MCF 10A (cell line): ENCODE measurements at places on chromosomes 3 and 15. TPM values are rescaled to one million over a fixed set of nuclear protein-coding genes. Genes with fewer than 3 reads are reported as not detected.

- DNase-seq = peak; percentile 93
Measured at GRCh38 chr3:188780193-188781147, 391.3 kb upstream of the TPRG1 start.

DNA sequence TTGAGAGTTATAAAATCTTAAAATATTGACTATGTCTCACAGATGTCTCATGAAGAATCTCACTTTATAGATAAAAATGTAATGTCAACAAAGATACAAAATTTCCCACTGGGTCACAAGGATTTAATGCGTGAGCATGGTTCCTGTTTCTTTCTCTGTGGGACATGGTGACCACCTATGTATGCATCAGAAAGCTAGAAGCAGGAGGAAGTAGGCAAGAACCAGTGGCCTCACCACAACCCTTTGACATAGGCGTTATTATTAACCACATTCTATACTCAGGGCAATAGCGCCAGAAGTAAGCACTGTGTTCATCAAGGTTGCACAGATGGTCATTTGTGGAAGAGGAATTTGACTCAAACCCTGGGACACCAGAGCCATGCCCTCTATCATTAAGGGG is 11.7 kb upstream of the ADAMTS17 start:
- no peak for DNase-seq

DNA sequence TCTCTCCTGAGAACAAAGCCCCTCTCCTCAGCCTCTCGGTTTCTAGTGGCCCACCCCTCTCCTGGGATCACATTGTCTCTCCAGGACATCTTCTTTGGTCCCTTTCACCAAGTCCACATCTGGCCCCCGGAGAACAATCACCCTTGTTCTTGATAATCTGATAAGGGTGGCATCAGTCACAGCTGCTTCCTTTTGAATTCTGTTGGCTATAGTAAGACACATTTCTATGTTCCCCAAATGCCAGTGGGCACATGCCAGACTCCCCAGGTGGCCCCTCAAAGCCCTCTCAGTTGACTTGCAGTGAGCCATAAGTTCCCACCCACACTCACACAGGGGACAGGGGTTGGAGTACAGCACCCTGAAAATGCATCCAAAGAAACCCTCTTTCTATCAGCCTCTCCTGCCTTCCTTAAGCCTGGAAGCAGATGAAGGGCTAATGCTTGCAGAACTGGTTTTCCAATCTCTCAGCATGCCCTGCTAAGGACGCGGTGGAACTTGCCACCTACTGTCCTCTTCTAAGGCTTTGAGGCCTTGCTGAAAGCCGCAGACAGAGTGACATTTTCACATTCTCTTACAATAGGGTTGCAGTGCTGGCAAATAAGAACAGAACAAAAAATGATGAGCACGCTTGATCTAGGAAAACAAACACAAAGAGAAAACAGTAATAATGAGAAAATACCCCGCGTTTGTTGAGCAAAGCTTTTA is 101.3 kb upstream of the SLCO3A1 start:
- no peak for DNase-seq

EXD1 gene
- total RNA-seq = 0.12 and 0.37 TPM in 2 replicates

CACNA2D3 gene
- total RNA-seq = 1.5 and 2.3 TPM in 2 replicates

- no peak for DNase-seq
Measured at GRCh38 chr15:88208396-88208795, 48.1 kb downstream of the NTRK3 start.

LAMB2 gene
- 224 and 264 TPM in 2 replicates for total RNA-seq

HERC2 gene
- 64.5 and 65.2 TPM in 2 replicates for total RNA-seq

MINAR1 gene
- 0.47 and 0.49 TPM in 2 replicates for total RNA-seq

DNA sequence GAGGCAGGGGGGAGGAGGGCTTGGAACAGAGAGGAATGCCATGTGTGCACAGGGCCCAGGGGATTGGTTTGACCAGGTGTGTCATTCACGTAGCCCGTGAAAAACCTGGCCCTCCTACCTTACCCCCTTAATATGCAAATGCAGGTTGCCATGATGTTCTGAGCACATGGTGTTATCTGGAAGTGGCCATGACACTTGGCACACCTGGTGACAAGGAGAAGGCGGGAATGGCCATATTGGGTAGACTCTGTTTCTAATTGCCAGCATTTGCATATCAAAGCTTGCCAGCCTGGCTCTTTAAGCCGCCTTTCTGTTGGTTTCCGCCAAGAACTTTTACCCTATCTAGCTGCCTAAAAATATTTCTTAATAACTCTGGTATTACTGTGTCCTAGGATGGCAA is 202.1 kb upstream of the DPH6 start:
- no peak for DNase-seq

UROC1 gene
- total RNA-seq = not detected in 2 replicates

GRCh38 chr3:119663885-119664284 is 3.5 kb upstream of the POPDC2 start:
- DNase-seq = no peak

GRCh38 chr3:79019924-79020173 is 747.9 kb downstream of the ROBO1 start:
- DNase-seq = no peak

C3orf22 gene
- total RNA-seq = not detected in 2 replicates

GRCh38 chr3:71310359-71310979 is 273.1 kb downstream of the FOXP1 start:
- no peak for DNase-seq

HRG gene
- total RNA-seq = 0.16 and 0.20 TPM in 2 replicates

GRCh38 chr15:83843471-83843871 is 189.5 kb downstream of the ADAMTSL3 start:
- peak; percentile 47 for DNase-seq

DNA sequence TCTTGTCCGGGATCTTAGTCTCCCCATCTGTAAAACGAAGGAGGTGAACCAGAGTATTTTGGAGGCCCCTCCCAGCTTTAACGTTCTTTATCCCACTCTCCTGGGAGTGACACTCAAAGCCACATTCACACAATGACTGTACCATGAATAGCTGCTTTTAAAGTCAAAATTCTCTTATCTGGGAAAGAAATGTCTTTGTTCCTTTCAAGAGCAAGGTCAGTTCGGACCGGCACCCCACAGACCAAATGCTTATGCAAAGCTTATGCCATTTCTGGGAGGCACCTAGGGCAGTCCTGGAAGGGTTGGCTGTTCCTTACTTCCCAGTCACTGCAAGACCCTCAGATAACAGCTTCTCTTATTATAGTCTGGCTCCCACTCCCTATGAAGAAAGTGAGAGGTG is 53.5 kb upstream of the WNT5A start:
- no peak for DNase-seq

SERINC4 gene
- total RNA-seq = 0.20 TPM in 1 of 2 replicates, not detected in the other

SPSB4 gene
- total RNA-seq = not detected in 2 replicates

DNA sequence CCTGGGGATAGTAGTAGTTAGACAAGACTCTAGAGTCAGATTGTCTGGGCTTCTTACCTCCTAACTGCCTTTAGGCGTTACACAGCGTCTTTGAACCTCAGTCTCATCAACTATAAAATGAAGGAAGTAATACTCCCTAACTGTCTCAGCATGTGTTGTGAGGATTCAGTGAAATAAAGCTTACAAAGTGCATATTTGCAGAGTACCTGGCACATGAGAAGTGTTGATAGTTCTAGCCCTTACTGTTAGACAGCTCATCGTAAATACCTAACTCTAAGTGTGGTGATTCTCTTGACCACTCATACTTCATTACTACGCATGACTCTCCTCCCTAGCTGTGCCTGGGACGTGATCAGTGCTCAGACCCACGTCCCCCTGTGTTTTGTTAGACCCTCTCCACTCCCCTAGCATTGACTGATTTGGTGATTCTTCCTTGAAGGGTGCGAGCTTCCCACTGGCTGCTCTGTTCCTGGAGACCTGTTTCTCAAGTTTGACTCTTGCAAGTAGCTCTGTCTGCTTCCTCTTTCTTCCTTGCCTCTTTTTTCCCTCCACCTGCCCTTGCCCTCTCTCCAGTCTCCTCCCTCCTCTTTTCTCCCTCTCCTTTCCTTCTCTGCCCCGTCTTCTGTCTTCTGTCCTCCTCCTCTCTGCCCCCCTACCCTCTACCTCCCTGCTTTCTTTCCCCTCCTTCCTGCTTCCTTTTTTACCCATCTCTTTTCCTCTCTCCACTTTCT is 124.2 kb downstream of the SLC25A26 start:
- no peak for DNase-seq

- DNase-seq = no peak
Measured at GRCh38 chr3:190764231-190765134, 98.0 kb downstream of the GMNC start.

STRA6 gene
- not detected in 2 replicates for total RNA-seq

GRCh38 chr3:2540115-2540514 is 441.4 kb downstream of the CNTN4 start:
- DNase-seq = no peak

- no peak for DNase-seq
Measured at GRCh38 chr3:177374323-177374722, 177.0 kb upstream of the TBL1XR1 start.

DNA sequence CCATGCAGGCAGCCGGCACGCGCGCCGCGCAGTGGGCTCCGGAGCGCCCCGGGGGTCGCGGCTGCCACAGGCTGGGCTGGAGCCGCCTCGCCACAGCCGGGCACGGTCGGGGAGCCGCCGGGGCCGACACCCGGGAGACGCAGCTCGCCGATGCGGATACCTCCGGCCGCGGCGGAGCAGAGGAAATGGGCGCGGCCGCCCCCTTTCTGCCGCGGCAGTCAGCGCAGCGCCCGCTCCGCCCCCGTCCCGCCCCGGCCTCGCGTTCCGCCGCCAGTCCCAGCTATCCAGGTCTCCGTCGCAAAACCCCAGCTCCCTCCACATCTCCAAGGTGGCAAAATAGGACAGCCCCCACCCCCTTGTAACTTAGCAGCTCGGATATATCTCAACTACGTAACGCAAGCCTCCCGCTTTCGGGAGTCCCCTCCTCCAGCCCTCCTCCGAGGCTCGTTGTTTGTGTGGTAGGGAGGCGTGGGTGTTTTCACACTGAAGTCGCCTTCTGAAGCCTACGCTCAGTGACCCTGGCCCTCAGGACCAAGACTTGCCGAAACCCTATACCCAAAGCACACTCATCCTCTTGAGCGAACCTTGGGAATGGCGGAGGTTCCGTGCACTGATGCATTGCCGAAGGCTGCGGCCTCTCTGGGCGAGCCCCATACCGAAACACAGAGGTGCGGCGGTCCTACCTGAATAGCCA is at the start of gene SH3BP5:
SH3BP5 (minus strand) TSS at position 182 of the 694 bp plus-strand sequence; CDS start at position 4, 178 bp downstream.
- DNase-seq = peak; percentile 63

GRCh38 chr3:82957696-82958095 is 1196.3 kb upstream of the GBE1 start:
- no peak for DNase-seq

DNA sequence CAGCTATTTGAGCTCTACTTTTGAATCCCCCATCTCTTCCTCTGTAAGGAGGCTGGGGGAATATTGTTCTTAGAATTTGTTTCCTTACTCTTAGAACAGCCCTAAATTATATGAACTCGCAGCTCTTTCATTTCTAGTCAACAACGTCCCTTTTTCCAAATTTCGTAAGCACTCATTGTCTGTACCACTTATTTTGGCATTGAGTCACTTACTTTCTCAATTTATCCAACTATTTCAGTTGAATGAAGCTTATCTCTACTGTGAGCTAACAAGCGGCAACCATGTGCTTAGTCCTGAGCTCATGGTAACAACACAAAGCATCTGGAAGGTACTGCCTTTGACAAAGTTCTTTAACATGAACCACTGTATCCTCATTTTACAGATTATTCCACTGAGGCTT is 191.1 kb downstream of the GREM1 start:
- DNase-seq = no peak

- no peak for DNase-seq
Measured at GRCh38 chr3:183033746-183034145, 53.4 kb upstream of the DCUN1D1 start.
